ENCODE measurements at places on chromosomes 6 and 20.

DNA sequence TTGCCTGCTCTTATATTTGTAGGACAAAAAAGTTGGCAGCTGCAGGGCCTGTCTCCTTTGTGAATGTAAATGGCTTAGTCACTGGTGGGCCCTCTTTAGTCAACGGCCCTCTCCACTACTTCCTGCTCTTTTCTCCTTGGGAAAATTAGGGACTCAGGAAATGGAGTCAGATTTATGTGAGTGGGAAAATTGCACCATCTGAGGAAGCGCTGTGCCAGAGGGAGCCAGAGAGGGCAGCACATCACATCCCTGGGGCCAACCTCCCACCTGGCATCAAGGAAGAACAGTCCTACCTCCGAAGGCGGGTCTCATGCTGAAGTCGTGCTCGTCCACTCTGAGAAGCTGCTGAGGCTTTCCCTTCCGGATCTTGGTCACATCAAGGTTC is 15.6 kb downstream of the GABRR2 start:
- DNase-seq = no peak

GRCh38 chr6:165447141-165447540 is 137.7 kb upstream of the C6orf118 start:
- DNase-seq = no peak

GRCh38 chr6:116255246-116255800 is 1.4 kb upstream of the TSPYL4 start:
- DNase-seq = no peak

GRCh38 chr6:83518816-83519480 is 6.6 kb downstream of the PRSS35 start:
- DNase-seq = no peak

GRCh38 chr20:48901326-48901725 is 20.2 kb upstream of the ARFGEF2 start:
- DNase-seq = no peak

DNA sequence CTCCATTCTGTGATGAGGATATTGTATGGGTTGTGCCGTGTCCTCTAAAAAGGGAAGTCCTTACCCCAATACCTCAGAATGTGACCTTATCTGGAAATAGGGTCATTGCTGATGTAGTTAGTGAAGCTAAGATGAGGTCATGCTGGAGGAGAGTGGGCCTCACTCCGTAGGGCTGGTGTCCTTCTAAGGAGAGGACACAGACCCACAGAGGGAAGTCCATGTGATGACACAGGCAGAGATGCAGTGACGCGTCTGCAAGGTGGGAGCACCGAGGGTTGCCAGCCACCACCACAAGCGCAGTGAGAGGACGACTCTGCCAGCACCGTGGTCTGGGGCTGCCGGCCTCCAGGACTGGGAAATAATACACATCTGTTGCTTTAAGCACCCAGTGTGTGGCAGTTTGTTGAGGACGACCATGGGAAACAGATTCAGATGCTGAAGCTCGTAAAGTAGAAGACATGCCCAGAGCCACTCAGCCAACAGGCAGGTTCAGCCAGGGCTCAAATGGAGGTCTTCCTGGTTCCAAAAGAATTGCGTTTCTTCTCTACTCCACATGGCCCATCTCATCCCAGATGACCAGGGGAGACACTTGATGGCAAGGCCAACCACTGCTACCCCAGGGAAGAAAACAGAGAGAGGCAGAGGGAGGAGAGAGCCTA is 59.2 kb upstream of the DUSP22 start:
- no peak for DNase-seq

GRCh38 chr20:47611785-47612184 is 110.1 kb downstream of the NCOA3 start:
- no peak for DNase-seq

- DNase-seq = no peak
These were observed 165.4 kb downstream of the OGFRL1 start for GRCh38 chr6:71454056-71454455.

- no peak for DNase-seq
These were observed 342.0 kb downstream of the TAF4 start for GRCh38 chr20:61723529-61724257.

GRCh38 chr20:25046181-25046641 is 11.7 kb downstream of the ACSS1 start:
- DNase-seq = no peak

DNA sequence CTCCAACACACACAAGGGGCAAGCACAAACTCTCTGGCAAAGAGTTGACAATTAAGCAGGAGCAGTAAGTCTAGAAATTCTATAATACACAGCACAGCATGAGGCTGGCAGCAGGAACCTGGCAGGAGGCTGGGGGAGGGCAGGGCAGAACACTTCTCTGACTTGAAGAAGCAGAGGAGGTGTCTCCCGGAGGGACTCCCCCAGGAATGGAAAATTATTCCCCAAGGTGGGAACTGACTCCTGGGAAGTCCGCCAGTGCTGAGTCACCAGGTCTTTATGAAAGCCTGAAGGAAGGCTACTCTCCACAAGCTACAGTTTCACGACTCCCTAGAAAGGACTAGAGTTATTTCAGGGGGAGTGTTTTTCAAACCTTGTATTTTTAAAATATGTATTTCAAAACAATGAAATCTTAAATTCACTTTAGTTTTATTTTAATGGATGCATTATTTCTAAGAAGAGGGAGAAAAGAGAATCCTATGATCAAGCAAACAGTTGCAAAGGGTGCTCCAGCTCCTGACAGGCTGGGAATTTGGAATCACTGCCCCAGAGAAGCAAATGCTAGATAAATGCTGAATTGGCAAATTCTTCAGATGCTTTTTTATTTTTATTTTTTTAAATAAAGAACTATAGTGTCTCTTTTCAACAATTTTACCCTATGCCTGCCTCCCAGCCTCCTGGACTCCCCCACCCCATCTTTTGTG is 192.8 kb downstream of the LY86 start:
- DNase-seq = no peak

- no peak for DNase-seq
These were observed 2.4 kb downstream of the NUS1 start for GRCh38 chr6:117677553-117678141.

GRCh38 chr20:53487461-53488200 is 106.0 kb downstream of the ZNF217 start:
- DNase-seq = no peak

Data from putamen (tissue), 1 donor.